ENCODE measurements at places on chromosomes 2 and 18.

- peak; percentile 75 for DNase-seq
Measured at GRCh38 chr2:18178736-18179349, 300.4 kb downstream of the KCNS3 start.

- no peak for DNase-seq
Measured at GRCh38 chr2:22582107-22582506, 802.9 kb upstream of the KLHL29 start.

GRCh38 chr2:239236043-239236807 is 164.6 kb downstream of the HDAC4 start:
- peak; percentile 32 for DNase-seq

DNA sequence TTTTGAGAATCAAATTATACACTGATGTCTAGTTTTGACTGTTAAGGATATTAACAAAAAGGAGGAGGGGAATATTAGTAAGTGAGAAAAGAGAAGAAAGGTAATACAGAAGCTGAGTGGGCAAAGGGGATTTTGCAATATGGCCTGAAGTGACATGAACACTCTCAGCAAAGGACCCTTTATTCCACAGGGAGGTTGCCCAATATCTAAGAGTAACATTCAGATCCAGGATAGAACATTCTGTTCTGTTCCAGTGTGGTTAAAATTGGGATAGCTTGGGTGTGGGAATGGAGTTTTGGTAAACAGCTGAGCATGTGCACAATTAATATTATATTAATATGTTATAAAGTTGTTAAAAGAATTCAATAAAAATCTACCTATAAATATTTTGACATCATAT is 120.1 kb downstream of the ZNF385B start:
- no peak for DNase-seq

DNA sequence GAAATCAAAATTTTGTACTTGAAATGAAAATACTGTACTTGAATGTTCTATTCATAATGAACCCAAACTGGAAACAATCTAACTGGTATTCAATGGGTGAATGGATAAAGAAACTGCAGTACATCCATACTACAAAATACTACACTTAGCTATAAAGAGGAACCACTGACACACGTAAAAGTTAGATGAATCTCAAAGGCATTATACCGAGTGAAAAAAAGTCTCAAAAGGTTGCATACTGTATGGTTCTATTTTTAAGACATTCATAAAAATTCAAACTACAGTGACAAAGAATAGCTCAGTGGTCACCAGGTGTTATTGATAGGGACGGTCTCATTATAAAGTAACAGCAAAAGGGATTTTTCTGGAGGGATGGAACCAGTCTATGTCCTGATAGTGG is 41.1 kb downstream of the COBLL1 start:
- no peak for DNase-seq

DNA sequence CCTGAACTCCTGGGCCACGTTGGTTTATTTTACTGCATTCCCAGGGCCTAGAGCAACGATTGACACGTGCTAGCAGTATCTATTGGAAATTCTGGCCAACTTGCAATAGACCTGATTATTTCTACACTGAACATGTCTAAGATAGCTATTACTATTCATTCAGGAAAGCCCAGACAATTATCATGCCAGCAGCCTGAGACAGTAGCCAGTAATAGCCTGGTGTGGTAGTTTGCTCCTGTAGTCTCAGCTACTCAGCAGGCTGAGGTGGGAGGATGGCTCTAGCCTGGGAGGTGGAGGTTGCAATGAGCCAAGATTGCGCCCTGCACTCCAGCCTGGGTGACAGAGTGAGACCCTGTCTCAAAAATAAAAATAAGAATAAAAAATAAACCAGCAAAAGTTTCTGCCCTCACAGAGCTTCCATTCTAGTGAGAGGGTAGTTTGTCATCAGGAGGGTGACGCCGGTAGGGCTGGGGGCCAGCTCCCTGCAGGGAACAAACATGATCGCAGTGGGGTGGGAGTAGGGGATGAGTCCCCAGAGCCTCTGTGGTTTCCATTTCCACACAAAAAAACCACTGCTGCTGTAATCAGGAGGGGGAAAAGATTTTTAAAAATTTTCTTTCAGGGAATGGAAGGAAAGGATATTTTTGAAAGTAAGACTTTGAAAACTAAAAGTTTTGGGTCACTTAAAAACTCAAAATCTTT is 4.3 kb downstream of the CASP8 start:
- DNase-seq = no peak

DNA sequence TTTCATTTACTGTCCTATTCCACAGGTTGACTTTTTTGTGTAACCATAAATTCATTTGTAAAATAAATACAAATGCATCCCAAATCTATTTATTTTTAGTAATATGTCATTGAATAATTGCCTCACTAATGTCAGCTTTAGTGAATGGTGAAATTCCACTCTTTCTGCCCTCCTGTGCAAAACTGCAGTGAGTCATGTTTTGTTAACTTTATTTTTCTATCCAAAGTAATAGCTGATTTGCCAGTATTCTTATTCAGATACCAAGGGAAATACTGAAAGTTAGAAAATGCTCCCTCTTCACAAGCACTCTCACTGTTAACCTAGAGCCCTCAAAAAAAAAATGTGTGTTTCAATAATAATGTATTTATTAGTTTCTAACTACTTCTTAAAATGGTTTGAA is 322.8 kb downstream of the RIT2 start:
- no peak for DNase-seq

- peak; percentile 54 for DNase-seq
Measured at GRCh38 chr2:7992612-7993602, 688.9 kb upstream of the ID2 start.

DNA sequence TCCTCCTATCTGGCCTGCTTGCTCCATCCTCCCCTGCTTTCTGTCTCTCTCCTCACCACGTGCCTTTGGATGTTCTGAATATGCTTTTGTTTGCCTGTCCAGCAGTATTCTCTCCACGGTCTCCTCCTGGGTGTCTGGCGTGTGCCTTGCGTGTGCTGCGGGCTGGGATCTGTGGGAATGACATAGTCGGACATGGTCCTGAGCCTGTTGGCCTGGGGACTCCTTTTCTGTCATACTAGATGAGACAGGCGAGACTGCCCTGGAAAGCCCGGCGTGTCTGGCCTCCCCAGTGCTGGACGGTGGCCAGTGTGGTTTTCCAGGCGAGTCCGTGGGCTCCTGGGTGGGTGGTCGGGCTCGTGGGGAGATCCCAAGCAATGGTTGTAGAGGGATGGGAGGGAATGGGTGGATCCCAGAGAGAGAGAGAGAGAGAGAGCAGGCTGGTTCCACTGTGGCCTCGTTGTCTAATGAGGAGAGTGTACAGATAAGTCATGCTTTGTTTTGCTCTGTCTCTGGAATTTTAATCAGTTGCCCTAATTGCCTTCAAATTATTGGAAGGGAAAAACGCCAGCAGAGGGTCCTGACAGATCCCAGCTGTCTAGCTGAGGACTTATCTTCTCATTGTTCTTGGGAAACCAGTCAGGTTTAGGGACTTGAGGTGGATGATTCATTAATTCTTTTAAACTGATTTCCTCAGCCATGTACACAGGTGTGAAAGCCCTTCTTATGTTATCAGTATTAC is 58.3 kb downstream of the HPCAL1 start:
- no peak for DNase-seq

GRCh38 chr2:240146141-240146561 is 5.7 kb upstream of the OTOS start:
- DNase-seq = no peak

DNA sequence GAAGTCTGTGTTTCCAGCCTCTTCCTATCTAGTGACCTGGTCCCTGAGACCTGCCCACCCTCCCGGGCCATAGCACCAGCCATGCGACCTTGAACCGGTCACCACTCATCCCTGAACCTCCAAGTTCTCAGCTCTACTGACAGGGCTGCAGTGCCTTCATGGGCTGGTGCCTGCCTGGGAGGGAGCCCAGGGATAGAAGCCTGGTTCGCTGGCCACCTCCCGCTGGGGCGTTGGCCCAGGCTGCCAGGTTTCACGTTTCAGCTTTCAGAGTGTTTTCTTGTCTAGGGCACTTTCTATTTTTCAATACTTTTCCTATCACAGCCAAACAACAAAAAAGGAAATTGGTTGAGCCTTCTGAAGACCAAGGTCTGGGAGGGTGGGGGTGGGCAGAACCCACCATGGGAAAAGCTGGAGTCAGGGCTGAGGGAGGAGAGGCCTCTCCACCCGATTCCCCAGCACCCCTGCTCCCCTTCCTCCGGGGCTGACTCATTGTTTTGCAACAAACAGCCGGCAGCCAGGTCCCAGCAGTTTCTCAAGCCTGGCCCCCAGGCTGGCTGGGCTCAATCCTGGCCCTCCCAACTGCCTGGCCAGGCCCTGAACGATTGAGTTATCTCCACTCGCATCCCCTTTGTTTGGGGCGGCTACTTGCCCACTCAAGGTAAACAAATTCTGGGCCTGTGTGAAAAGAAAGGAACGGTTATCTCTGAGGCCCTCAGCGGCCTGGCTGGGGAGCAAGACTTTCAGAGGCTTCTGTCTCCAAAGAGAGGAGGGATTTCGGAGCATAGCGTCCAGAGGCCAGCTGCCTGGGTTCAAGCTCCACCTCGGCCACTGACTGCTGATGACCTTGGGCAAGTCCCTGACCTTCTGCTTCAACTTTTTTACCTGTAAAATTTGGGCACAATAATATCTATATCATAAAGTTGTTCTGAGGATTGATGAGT is 47.5 kb downstream of the ZFP36L2 start:
- DNase-seq = peak; percentile 78

DNA sequence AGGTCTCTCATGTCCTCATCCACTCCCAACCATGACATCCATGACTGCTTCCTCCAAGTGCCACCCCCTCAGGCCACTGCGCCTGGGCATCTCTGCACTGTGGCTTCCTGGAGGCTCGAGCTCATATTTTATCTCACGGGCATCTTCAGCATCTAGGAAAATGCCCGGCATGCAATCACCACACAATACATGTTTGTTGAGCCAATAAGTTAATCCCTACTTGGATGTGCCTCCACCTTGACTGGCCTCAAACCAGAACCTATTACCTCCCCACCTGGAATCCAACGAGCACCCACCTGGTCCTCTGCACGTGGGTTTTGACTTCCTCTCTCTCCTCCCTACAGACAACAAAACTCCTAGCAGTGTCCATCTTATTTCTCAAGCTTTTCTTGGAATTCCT is 198.9 kb upstream of the REV1 start:
- no peak for DNase-seq

DNA sequence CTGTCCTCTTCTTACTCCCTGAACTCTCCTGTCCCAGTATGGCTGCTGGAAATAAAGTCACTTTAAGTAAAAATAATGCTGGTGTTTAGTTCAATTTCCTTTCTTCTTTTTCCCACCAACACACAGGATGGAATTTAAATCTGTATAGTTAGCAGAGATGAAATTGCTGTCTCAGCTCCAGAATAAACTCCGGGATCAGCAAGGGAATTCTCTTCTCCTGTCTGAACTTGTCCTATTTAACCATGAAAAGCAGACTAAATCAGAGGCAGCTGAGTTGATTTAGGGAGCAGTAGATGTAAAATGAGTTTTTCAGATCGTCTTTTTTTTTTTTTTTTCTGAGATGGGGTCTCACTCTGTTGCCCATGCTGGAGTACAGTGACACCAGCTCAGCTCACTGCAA is 25.9 kb downstream of the TTLL4 start:
- DNase-seq = no peak

DNA sequence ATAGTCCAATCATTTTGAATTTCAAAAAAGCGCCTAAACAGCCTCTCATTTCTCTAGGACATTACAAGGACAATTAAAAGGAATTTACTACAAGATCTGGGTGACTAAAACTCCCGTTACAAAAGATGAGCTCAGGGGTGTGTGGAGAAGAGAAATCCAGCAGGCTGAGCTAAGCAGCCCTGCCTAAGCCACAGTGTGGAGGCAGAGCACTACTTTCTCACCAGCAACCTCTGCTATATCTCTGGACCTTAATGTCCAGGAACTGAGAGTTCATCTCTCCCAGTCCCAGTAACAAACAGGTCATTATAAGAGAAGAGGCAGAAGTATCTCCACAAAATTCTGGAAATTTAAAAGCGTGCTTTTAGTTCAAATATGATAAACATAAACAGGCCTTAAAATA is 18.9 kb upstream of the ANKRD62 start:
- DNase-seq = no peak

- DNase-seq = no peak
Measured at GRCh38 chr2:170047331-170048065, 130.4 kb upstream of the MYO3B start.

DNA sequence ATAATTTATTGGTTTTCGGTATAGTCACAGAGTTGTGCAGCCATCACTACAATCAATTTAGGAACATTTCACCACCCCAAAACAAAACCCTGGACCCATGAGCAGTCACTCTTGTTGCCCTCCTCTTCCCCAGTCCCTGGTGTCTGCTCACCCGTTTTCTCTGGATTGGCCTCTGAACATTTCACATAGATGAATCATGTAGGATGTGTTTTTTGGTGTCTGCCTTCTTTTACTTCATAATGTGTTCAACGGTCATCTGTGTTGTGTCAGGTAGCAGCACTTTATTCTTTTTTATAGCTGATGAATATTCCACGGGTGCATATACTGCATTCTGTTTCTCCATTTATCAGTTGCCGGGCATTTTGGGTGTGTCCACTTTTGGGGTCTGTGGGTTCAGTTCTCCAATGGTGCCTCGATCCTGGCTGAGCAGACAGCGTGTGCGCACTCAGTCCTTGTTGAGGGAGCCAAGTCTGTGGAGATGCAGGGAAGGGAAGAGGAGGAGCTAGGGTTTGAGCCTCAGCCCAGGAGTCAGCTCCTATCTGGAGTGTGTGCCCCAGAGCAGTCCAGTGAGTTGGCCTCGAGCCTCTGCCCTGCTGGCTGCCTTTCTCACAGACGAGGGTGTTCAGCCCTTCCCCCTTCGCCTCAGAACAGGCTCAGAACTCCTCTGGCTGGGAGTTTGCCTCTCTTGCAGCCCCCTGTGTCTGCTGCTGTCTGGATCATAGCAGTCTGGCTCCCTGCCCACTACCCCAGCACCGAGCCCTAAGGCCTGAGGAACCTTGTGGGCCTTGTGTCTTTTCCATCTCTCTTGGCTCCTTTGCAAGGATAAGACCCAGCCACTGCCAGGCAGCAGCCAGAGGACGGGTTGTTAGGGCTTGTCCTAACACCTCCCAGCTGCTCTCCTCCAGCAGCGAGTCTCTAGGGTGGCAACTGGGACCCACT is 18.0 kb downstream of the C2orf74 start:
- DNase-seq = no peak

GRCh38 chr2:163734881-163735684 is 725 bp downstream of the FIGN start:
- DNase-seq = no peak

DNA sequence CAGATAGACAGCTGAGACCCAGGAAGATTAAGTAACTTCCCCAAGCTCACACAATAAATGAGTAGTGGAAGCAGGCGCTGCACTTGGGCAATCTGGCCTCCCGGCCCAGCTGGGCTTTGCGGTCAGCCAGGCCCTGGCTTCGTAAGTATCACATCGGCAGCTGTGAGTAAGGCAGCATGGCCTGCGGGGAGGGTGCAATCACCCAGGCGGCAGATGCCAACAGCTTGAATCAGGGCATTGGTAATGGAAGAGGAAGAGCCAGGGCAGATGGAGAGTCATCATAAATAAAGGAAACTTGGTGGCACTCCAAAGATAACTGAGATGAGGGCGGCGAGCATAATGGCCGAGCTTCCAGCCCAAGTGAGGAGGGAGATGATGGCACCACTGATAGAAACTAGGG is 217.9 kb upstream of the PID1 start:
- DNase-seq = no peak

GRCh38 chr18:28511413-28511821 is 334.5 kb upstream of the CDH2 start:
- no peak for DNase-seq

All from NCI-H510A treated with DMSO at 0.1 percent for 48 hours (cell line).